ENCODE measurements at places on chromosomes 3 and 15.

DNA sequence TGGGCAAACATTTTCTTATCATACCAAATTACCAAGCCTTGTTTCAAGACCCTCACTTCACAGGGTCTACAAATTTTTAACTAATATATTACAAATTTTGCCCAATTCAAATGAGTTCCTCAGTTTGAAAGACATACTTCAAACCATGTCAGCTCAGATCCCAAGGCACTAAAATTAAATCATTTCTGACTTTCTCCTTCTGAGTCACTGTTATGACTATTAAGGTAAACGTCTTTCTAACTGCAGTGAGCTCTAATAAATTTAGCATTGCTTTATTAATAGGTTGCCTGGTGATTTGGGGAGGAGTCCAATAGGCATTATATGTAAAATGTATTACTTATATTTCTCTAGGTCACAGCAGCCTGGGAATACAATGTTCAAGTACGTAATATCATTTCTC is 158.2 kb upstream of the ARHGEF26 start:
- DNase-seq = no peak

GRCh38 chr15:101114166-101114565 is 137.7 kb downstream of the CHSY1 start:
- no peak for DNase-seq

DNA sequence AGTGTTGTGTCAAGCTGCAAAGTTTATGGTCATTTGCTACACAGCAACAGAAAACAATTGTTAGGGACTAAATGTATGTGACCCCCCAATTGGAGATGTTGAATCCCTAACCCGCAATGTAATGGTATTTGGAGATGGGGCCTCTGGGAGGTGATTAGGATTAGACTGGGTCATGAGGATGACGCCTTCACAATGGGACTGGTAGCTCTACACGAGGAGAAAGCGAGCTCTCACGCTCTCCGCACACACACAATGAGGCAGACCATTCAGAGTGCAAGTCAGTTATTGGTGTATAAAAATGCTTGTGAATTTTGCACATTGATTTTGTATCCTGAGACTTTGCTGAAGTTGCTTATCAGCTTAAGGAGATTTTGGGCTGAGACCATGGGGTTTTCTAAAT is 116.9 kb upstream of the NSMCE3 start:
- no peak for DNase-seq

DNA sequence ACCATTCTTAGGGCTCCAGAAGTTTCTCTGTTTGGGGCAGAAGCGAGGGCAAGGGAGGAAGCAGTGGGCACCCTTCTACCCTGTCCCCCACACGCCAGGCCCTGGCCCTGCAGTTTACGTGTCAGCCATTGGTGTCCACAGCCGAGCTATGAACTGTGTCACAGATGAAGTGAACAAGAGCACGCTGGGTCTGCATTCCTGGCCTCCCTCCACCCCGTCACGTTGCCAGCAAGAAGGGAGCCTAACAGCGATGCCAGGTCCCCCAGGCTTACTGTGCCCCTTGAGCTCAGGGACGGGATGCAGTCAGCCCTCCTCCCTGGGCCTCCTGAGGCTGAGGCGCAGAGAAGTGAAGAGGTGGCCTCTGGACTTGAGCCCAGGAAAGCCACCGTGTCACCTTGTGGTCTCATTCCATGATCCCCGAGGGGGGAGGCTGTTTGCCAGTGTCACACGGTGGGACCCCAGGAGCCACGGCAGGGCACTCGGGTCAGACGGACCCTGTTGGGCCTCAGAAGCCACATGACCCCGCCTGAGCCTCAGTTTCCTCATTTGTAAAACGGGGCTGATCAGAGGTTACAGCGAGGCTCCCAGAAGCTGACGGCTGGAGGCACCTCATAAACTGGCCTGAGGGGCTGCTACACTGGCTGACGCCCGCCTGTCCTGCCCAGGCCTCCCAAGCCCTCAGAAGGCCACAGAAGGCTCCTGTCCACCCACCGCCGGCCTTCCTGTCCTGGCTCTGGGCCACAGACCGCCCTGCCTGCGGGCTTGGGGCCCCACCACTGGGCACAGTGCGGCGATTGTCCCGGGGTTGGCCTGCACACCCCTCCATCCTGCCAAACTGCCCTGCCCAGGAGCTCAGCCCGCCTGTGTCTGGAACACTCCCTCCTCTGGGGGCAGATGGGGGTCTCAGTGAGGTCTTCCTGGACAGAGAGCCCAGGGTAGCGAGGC is 18.6 kb downstream of the IQSEC1 start:
- no peak for DNase-seq

DNA sequence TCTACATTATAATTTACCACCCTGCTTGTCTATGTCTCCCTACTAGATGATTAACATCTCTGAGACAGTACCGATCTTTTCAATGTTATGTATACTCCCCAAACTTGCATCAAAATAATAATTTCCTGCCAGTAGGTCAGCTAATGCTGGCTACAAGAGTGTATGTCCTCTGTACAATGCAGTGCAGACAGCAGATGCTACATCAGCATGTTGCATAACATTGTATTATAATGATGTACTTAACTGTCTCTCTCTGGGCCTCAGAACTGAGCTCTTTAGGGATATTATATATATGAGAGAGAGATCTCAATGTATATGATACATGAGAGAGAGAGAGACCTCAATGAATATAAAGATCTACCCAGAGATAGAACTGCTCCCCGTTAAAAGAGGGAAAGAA is 456.6 kb downstream of the SHQ1 start:
- DNase-seq = no peak

GRCh38 chr15:83065431-83065830 is 1.6 kb downstream of the BTBD1 start:
- peak; percentile 28 for DNase-seq

- DNase-seq = peak; percentile 75
Observed at GRCh38 chr15:59244337-59244736, 37.7 kb downstream of the LDHAL6B start.

DNA sequence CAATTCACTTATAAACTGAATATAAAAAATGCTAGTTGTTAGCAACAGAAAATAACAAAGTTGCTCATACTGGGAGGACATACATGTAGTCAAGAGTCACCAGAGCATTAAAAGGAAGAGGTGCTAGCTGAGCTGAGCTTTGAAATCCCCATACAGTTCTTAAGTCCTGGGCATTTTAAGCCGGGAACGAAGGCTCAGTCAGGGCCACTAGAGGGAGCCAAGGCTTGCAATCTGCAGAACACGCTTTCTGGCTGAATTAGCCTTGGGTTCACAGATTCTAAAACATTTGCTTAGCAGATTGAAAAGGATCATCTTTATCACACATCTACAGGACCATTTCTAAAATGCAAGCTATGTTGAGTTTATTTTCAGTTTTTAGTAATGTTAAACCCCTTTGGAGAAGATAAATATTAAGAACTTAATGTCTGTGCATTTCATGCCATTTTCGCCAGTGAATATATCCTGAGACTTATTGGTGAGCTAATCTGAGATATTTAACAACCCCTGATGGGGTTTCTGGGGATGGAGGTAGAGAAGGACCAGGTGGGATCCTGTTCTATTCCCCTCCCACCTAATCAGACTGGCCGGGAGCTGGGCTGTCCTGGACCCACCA is 26.3 kb upstream of the MNS1 start:
- peak; percentile 62 for DNase-seq

DNA sequence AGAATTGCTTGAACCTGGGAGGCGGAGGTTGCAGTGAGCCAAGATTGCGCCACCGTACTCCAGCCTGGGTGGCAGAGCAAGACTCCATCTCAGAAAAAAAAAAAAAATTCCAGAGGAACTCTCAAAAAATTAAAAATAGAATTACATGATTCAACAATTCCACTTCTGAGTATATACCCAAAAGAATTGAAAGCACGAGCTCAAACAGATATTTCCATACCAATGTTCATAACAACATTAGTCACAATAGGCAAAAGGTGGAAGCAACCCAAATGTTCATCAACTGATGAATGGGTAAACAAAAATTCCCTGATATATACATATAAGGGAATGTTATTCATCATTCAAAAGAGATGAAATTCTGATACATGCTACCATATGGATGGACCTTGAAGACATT is 16.9 kb upstream of the MORF4L1 start:
- DNase-seq = no peak

- no peak for DNase-seq
Observed at GRCh38 chr3:191369616-191370010, 39.3 kb upstream of the UTS2B start.

GRCh38 chr15:99504823-99505551 is 60.8 kb upstream of the MEF2A start:
- no peak for DNase-seq

DNA sequence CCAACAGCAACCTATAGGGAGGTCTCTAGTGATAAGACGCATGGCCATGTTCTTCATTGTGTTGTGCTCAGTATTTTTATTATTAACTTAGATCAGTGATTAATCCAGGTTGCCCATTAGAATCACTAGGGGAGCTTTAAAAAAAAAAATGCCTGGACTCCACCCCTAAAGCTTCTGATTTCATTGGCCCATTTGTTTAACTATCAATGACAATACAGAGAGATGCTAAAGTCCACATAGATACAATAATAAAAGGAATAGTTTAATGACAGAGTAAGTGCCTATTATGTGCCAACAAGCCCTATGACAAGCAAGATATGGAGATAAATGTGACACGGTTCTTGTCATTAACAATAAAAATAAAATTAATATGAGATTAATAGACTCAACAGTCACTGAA is 55.8 kb downstream of the ATP8B4 start:
- DNase-seq = peak; percentile 55

DNA sequence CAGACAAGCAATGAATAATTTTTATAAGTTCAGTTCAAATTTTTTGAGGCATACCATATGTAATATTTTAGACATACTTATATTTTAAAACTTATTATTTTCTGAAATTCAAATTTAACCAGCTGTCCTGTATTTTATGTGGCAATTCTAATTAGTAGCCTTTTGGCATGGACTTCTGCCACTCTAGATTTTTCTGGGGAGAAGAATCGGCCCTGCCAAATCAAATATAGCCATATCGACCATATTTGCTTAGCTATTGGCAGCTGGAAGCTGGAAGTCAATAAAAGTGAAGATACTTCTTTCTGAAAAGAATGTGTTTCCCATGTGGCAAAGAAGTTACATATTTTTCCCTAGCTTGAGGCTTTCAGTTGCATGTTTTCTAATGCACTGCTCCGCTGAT is 9.4 kb upstream of the RBMS3 start:
- no peak for DNase-seq

DNA sequence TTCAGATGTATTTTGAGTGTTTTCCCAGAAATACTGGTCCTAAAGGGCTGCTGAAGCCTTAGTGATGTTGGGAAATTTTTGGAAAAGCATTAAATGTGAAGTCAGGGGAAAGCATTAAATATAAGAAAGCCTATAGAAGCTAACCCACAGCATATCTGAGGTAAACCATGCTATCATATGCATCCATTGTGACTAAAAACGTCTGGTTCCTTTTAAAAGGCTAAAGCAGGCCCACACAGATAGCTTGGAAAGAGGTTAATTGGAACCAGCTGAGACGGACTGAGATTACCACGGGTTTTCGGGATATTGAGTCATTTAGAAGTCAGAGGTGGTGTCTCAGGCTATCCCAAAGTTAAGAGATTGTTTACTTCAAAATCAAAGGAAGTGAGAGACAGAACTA is 78.2 kb downstream of the CYP19A1 start:
- no peak for DNase-seq

GRCh38 chr3:49534581-49535441 is 19.5 kb upstream of the BSN start:
- peak; percentile 24 for DNase-seq

DNA sequence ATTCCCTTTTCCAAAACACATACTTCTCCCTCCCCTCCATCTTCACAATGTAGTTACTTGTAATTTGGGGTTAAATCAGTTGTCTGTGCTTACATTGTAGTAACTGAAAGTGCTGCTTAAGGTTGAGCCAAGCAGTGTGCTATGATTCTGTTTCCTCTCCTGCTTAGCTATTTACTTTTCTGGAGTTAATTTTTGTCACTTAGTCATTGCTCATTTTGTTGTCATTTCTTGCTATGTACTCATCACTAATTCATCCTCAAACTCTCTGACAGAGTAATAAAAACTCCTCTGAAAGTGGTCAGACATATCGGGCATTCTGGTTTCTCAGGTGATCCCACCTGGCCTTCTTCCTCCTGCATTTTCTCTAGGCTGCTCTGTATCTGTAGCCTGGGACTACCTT is 80.7 kb downstream of the PPARG start:
- no peak for DNase-seq

DNA sequence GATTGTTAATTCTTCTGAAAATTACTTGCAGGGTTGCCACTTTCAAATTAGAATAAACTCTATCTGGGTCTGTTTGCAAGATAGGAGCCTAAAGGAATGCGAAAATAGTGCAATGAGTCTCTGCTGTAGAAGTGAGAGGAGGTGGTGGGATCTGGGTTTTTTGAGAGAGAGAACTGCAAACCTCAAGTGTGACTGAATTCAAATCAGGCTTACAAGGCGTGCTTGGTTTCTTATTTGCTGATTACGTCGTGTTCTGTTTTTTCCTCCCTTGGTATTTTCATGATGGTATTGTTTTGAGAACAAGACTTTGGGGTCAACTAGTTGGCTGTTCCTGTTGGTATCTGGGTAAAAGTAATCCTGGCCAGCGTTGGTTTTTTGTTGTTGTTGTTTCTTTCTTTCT is 490.9 kb upstream of the CFAP20DC start:
- no peak for DNase-seq

GRCh38 chr3:136780741-136781140 is 28.6 kb upstream of the STAG1 start:
- DNase-seq = no peak

DNA sequence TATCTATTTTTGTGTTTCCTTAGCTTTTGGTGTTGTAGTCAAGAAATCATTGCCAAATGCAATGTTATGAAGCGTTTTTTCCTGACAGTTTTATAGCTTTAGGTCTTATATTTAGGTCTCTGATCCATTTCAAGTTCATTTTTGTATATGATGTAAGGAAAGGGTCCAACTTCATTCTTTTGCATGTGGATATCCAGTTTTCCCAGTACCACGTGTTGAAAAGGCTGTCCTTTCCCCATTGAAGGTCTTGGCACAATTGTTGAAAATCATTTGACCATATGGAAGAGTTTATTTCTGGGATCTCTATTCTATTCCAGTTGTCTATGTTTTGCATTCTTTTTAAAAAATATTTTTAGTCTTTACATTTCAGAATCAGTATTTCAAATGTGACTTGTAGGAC is 14.6 kb upstream of the SNRPN start:
- DNase-seq = no peak

GRCh38 chr15:93613386-93613785 is 524.4 kb upstream of the RGMA start:
- no peak for DNase-seq

Data from large intestine (tissue), 12 donors.